ENCODE measurements at places on chromosomes 2 and 18. TPM values are rescaled to one million over a fixed set of nuclear protein-coding genes. Genes with fewer than 3 reads are reported as not detected.
A peak's percentile ranks its signal among the peaks of the same experiment; 100 is the strongest.

Gene FAM237A
- not detected for total RNA-seq

Gene POTEJ
- not detected for total RNA-seq

Gene RAMP1
- 6.2 TPM for total RNA-seq

Gene STK25
- total RNA-seq: 158 TPM

Gene TCF7L1
- 0.39 TPM for total RNA-seq

Gene INHBB
- total RNA-seq: 0.24 TPM

Gene TP53I3
- total RNA-seq: 42.7 TPM

Gene SATB2
- 11.8 TPM for total RNA-seq

DNA sequence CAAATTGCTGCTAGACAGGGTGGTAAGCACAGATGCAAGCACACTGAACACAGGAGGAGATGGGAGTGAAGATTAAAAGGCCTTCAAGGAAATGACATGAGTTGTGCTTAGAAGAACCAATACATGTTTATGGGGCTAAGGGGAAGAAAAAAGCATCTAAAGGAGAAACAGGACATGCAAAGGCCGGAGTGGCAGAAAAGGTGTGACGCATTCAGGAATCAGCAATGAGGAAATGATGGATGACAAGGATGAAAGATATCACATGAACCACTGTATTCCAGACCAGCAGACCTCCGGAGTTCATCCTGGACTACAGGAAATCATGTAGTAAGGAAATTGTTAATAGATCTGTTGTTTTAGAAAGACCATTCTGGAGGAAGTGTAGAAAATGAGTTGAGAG lies 42.8 kb downstream of the PPP4R1 start:
- no peak for DNase-seq

DNA sequence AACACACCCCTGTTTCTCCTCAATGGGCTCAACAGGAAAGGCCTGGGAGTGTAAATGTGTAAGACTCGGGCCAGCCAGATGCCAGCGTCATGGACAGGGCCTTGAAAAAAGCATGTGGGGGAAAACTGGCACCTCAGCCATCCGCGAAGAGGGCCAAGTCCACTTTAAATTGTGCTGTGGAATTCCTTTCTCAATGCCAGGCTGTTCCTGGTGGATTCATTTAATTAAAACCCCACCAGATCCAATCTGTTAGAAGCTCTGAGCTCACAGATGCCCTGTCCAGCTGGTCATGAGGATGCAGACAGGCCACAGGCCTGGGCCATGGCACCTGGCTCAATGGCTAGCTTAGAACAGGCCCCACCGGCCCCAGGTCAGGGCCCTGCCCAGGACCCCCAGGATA lies 24.8 kb downstream of the KCNK3 start:
- no peak for DNase-seq

DNA sequence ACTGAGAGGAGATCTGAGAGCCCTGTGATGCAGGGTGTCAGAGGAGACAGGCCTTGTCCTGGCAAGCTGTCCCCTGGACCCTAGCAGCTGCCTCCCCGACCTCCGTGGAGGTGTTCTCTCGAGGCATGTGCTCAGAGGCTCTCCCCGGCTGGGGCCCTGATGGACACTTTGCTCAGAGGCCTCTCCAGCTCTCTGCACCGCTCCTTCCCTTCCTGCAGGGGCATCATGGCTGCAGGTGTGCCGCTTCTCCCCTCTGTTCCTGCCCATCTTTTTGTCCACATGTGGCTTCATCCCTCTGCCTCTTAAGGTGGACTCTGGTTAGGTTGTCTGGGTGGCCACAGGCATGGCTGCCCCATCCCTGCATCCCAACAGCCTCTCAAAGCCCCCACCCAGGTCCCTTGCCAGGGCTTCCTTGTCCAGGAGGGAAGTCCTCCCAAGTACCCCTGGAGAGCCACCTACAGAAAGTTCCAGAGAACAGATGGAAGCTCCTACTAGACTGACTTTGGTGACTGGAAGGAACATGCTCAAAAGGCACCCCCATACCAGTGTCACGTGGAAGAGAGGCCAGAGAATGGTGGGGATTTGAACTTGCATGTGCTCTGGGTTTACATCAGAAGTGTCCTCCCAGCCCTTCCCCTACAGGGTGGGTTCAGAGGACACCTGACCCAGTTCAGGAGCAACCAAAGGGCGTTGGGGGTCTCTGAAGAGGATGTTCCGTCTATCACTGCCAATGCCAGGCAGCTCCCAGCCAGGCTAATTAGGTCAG lies 120.4 kb downstream of the KLHL29 start:
- no peak for DNase-seq

DNA sequence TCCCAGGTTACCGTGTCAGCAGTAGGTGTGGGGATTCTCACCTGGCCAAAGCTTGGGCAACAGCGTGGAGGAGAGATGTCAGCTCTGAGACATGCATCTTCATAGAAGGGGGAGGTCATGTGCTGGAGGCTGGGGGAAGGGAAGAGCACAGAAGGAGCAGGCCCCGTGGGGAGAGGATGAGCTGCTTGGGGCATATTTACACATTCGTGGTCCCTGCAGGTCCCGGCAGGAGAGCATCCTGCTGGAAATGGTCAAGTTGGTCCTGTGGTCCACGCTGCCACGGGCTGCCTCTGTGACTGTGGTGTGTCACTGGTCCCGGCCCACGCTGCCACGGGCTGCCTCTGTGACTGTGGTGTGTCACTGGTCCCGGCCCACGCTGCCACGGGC lies 195.1 kb upstream of the TWIST2 start:
- DNase-seq: no peak

DNA sequence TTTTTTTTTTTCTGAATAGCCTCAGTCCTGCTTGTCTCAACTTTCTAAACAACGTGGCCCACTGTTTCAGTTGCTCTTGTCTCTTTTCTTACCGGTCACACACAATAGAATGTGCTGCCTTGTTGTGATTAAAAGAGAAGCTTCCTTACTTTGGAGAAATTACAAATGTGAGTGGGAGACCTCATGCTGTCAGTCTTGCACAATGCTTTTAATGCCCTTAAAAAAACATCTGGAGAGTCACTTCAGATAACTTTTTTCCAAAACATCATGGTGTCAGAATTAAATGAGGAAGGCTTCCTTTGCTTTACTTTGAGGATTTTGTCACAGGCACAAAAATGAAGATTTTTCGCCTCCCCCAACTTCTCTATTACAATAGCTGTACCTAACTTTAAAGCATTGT lies 37.7 kb downstream of the LHCGR start:
- no peak for DNase-seq

GRCh38 chr18:5892823-5893431 lies 2.4 kb downstream of the TMEM200C start:
- no peak for DNase-seq

DNA sequence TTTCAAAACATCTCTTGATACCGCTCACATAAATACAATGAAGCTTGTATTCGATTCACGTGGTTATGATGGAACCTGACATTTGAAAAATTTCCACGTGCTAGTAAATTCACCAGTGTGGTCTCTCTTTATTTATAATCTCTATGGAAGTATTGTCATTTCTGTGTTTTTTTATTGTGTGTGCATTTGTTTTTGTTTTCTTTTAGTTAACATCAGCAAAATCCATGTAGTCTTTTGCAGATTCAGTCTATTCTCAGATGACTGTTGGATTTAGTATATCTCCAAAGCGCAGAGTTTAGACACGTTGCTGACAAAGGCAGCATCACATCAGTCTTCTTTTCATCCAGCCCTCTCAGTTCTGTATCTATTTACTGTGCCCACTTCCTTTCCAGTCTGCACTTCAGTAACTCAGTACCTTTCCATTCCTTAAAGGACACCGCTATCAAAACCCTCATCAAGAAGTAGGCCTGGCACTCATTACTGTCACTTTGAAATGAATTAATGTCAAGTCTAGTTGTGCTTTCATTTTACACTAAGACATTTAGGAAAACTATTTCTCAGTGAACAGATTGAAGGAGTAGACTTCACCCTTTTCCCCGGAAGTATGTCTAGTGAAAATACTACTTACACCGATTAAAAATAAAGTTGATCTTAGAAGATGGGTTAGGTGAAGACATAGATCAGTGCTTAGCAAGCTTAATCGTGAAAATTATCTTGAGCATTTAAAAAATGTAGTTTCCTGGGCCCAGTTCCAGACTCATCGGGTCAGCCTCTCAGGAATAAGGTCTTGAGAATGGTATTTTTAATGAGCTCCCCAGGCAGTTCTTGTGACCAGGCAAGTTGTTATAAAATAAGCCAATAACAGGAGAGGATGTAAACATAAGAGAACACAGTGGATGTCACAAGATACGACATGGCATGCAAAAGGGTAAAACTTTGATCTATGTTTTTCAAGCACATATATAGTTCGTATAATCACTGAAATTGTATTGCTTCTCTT lies 506.8 kb upstream of the ZEB2 start:
- DNase-seq: peak; percentile 85

DNA sequence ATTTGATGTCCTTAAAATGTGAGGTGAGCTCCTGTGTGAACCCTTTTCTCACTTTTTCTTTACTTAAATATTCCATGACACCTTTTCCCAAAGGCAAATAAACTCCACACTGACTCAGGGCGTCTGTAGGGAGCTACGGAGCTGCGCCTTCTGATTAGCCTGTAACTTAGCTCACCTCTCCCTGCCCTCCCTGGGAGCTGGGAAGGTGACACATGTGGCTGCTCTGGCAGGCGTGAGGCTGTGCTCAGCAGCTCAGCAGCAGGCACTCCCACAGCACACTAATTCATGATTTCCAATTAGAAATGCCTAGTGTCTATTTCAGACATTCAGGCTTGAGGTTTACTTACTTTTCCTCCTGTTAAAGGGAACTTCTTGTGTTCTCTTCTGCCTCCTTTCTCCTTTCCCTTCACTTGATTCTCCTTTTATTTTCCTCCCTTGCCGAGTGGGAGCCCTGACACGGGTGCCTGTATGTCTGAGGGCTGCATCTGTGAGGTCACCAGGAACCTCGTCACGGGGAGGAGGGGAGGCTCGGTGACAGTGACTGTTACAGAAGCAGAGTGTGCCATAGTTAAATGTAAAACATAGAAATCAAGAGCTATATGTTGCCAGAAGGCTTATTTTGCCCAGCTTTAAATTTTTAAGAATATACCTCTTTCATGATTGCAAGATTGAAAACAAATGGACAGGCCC lies 437.1 kb downstream of the DCDC2C start:
- DNase-seq: no peak

- no peak for DNase-seq
These were observed 23.7 kb downstream of the ASXL2 start for GRCh38 chr2:25854613-25855012.
